ENCODE measurements at places on chromosomes 7 and 10.

- no peak for DNase-seq
Measured at GRCh38 chr7:87209295-87209924, 10.1 kb downstream of the TMEM243 start.

DNA sequence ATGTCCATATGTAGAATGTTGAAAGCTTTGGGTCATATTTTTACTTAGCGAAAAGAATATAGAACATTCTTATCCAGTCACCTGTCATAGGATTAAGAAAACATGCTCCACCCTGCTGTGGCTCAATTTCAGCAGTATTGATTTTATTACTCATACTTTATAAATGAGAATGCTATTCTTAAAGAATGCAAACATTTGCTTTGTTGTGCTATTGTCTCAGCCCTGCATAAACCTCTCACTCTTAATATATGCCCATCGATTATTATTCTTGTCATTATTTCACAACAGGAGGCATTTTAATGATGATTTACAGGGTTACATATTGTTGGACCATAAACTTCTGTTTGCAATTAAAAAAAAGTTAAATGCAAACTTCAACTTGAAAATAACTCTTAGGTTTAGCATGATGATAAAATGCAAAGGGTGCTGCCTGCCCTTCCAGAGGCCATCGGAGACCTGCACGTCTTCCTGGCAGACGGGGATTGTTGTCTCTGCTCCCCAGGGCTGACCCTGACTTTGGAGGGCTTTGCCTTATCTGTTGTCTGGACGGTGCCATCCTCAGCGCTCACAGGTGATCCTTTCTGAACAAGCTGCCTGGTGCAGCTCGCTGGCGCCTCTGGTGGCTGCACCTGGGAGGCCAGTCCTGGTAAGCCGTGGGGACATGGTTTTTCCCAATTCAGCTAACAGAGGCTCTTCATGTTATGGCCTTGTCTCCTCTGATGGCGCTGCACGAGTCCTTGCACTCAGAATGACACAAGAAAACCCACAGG lies 50.0 kb upstream of the SHH start:
- DNase-seq, result no peak

DNA sequence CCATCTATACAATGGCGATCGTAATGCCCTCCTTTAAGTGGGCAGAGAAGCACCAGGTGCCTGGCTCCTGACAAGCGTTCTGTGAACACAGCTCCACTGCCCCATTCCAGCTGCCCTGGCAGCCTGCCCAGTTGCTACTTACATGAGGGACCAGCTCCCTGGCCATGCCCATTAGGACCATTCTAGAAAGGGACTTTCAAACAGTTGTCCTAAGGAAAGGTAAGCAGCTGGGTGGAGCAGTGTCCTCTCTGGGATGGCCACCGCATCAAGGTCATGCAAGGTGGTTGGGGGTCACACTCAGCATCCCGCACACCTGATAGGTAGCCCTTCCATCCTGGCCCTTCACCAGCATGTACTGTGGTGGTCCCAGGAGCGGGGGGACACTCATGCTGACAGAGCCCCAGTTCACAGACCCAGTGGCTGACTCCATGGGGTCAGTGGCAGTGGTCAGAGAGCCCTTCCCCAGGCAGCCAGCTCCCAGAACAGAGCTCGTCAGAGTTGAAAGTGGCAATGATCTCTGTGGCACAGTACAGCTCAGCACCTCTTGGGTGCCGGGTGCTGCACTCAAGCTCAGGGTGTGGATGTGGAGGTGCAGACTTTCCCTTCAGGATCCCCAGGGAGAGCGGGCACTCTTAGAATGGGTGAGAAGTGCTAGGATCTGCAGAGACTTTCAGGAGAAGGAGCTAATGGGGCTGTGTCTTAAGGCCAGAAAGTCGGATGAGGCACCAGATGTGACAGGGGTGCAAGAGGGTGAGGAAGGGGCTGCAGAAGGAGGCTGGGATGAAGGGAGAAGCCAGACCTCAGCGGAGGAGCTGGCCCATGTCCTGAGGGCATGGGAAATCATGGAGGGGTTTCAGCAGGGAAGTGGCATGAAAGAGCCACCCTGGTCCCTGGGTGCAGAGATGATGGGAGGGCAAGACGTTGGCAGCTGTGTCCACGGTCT lies 10.9 kb downstream of the MMRN2 start:
- DNase-seq, result no peak

- DNase-seq, result no peak
Measured at GRCh38 chr7:155943251-155943899, 131.1 kb upstream of the SHH start.

DNA sequence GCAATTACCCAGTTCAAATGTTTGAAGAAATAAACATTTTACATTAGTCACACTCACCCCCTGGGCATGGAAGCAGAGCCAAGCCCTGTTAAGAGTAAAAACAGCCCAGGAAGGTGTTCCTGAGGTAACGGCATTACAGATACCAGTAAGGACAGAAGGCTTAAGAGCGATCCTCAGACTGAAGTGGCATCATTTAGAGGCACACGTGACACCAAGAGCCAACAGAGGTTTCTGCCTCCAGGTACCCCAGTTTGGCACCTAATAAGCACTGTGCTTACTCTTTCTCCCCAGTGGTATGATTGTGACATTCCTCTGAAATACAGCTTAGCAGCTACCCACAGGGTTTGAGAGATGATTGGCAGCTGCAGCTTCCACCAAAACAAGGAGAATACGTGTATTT lies 17.2 kb downstream of the MMS19 start:
- DNase-seq, result no peak

DNA sequence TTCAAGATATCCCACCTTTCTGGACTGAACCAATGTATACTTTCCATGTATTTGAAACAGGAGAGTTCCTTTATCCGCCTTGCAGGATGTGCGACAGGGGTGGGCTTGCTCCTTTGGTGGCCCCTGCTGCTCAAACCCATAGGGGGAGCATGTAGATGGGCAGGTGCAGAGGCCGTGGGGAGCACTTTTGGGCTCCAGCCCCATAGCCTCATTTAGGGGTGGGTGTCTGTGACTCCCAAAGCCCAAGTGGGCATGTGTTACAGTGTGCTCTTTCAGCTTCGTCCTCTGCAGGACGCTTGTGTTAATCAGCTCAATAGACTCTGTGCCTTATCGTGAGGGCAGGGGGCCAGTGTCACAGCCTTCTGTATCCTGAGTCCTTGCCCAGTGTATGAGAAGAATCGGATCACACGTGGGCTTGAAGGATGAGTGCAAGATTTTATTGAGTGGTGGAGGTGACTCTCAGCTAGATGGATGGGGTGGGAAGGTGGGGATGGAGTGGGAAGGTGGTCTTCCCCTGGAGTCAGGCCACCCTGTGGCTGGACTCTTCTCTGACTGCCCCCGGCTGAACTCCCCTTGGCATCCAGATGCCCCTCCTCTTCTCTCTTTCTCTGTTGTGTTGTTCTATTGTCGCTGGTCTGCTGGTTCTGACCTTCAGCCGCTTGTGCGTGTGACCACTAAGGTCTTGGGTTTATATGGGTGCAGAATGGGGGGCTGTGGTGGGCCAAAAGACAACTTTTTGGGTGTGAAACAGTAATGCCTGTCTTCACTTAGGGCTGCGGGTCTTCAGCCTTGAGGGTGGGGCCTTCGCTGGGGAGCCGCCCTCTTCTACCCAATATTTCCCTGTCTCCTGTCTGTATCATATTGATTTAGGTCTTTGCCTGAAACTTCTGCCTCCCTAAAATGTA lies 262.2 kb downstream of the GLRX3 start:
- no peak for DNase-seq

DNA sequence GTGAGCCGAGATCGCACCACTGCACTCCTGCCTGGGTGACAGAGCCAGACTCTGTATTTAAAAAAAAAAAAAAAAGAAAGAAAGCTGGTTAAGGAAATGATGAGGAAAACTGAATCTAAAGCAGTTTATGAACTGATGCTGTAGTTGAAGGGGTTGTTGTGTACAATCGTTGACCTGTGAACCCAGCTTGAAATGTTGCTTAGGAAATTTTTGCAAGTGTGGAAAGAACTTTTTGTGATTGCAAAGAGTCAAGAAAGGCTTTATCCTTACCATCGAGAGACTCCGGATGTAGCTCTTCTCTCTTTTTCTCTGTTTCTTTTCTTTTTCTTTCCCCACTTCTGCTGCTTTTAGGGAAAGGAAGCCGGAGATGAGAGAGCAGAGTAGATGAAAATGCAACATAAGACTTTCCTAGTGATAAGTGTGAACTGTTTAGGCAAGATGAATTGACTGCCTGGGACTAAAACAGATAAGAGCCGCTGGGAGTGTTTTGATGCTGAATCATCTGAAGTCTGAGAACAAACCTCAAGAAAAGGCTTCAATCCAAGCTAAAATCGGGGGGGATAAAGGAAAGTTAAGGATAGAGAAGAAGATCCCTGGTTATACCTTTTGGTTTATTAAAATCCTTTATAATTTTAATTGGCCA lies 69.0 kb downstream of the TAF3 start:
- no peak for DNase-seq

DNA sequence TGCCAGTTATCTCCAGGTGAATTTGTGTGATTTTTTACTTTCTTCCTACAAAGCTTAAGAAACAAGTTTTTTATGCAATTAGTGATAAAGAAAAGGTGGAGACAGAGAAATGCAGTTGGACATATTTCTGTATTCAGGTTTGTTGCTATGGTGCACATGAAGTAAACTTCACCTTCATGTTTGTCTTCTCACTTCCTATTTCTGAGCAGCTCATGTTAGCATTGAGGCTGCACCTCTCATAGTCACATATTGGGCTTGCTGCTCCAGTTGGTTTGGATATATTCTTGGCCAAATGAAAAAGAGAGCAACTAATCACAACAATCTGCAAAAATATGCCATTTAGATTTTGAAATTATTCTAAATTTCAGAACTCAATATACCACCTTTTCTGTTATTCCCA lies 475.6 kb upstream of the ZWINT start:
- DNase-seq, result no peak

- DNase-seq, result no peak
Measured at GRCh38 chr10:71090330-71090729, 122.0 kb upstream of the UNC5B start.

GRCh38 chr7:159033956-159034355 lies 110.7 kb downstream of the VIPR2 start:
- no peak for DNase-seq

- DNase-seq, result no peak
Measured at GRCh38 chr7:36625247-36625646, 99.0 kb downstream of the AOAH start.

- DNase-seq, result no peak
Measured at GRCh38 chr7:27137640-27138315, 5.7 kb downstream of the HOXA5 start.

GRCh38 chr10:19561181-19561580 lies 255.1 kb upstream of the PLXDC2 start:
- no peak for DNase-seq

- DNase-seq, result no peak
Measured at GRCh38 chr10:104641937-104642657, 1.0 kb downstream of the SORCS3 start.

GRCh38 chr7:127718340-127718679 lies 66.3 kb downstream of the SND1 start:
- DNase-seq, result no peak

- DNase-seq, result no peak
Measured at GRCh38 chr7:30252885-30253795, 31.3 kb upstream of the ZNRF2 start.

DNA sequence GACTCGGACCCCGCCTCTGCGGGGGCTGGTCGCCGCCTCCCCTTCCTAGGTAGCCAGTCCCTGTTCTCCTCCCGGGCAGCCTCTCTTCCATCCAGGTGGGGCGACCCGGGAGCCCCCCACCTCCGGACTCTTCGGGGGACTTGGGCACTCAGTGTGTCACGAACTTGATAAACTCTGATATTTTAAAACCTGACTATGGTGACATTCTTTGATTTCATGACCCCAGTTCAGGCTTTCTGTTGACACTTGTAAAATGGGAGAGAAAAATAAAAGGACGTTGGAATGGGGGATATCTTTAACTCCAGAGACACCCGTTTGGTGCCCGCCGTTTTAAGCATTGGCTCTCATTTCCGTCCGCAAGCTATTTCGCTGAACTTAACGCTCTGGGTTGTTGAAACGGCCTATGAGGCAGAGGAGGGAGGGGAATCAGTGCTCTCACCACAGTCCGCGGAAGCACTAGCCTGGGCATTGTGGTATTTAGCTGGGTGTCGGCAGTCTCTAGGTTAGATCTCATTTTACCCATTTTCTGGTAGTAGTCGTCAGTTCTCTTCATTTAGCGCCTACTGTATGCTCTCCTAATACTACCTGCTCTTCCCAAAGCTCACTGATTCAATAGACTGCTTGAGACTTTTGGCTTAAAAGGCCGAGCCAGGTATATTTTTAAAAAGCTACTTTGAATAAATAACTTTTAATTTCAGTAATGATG lies 738 bp downstream of the VPS26A start:
- no peak for DNase-seq

GRCh38 chr7:18828994-18829857 lies 288.2 kb downstream of the TWIST1 start:
- DNase-seq, result no peak

DNA sequence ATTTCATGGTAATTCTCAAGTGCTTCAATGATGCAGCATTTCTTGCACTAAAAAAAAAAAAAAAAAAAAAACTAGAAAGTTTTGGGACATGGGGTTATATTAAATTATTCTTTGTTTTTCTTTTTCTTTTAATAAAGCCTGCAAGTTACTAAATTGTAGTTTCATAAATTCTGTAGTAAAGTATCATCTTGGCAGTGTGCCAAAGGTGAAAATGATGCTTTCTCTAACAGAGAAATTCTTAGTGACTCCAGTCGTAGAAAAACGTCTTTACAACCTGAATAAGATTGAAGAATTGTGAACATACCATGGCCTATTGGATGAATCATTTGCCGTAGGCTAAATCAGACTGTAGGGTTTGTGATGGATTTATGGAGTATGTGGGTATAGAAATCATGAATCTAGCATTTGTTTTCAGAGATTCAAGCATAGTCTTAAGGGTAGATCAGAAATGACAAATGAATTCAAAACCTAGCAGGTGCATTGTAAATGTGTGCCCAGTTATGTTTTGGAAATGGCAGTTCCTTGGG lies 27.1 kb downstream of the RBM17 start:
- no peak for DNase-seq
